H54 (cell line): ENCODE measurements at places on chromosomes 12 and 14.

- DNase-seq, result peak; percentile 95
Measured at GRCh38 chr12:119667577-119668323, at the start of gene PRKAB1. Gene PRKAB1 (plus strand): TSS chr12:119668133. CDS start chr12:119668245, 112 bp downstream.

- DNase-seq, result no peak
Measured at GRCh38 chr12:42617622-42618021, 28.1 kb upstream of the PRICKLE1 start.

DNA sequence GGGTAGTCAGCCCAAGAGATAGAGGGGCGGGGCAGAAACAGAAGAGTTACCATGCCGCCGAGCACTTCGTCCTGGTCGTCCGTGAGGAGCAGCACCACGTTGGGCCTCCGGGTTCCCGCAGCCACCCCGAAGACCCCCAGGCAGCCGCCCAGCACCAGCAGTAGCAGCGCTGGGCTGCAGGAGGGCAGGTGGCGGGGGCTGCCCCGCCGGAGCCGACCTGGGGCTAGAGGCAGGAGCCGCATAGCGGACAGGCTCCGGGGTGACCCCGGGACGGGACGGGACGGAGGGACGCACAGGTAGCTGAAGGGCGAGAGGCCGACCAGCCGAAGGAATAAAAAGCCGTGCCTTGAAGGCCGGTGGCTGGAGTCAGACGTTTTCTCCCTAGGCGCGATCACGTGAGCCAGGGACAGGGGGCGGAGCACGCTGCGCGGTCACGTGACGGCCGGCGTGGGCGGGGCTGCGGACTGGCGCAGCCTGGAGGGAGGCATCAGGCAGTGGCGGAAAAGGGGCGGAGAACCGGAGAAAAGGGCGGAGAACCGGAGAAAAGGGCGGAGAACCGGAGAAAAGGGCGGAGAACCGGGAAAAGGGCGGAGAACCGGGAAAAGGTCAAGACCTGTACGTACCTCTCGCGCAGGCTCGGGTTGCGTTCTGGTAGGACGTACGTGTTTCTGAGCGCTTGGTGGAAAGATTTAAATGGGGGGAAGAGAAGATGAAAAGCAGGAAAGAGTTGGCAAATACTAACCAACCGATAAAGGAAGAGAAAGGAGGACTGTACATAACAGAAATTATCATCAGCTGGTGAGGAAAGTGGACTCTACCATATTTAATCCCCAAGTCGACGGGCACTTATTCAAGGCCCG lies at the start of gene GNS:
Gene GNS (minus strand): TSS at position 372 of the 860 bp plus-strand sequence. CDS start 130 bp downstream, at position 242.
- DNase-seq, result peak; percentile 92

- no peak for DNase-seq
Measured at GRCh38 chr12:50545213-50545612, 40.4 kb downstream of the DIP2B start.

GRCh38 chr12:51862947-51863346 lies 14.4 kb upstream of the FIGNL2 start:
- DNase-seq, result no peak

- DNase-seq, result no peak
Measured at GRCh38 chr12:116885491-116885890, 4.2 kb upstream of the HRK start.

DNA sequence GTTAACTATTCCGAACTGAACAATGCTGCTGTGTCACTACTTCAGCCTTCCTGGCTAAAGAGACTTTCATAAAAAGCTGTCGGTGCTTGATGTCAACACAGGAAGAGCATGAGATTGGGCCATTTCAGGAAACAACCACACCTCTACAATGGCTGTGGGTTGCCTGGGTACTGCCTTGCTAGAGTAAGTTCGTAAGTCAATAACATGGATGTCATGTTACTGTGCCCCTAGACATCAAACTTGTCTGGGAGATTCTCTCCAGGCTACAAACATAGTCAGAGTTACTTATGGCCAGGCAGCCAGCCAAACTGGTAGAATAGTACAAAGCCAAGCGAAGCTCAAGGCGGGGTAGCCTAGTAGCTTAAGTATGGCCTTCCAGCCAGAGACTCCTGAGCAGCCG lies 23.1 kb downstream of the MAX start:
- no peak for DNase-seq

DNA sequence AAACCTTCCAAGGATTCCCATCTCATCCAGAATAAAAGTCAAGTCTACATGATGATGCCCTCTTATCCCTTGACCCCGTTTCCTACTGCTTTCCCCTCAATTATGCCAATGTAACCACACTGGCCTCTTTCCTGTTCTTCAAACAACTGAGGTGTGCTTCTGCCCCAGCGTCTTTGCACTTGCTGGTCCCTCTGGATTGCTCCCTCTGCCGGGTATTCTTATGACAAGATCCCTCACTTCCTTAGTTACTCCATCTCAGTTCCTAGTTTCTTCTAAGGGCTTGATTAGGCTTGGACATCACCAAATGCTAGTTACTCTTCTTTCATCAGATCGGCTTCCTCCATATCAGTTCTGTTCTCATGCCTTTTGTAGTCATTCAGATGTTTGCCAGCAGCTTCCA lies 32.7 kb upstream of the PELI2 start:
- DNase-seq, result no peak

DNA sequence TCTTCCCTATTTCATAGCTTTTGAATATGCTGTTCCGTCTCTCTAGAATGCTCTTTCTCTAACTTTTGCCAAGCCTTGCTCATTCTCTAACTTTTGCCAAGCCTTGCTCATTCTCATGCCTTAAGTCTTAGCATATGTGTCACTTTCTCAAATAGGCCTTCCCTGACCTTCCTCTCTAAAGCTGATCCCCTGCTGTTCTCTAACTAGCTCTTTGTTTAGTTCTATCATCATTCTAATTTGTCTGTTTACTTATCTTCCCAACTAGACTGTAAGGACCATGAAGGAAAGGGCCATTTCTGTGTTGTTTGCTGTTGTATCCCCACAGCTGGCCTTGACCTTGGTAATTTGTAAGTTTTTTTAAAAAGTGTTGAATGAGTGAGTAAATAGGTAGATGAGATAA lies 71.1 kb downstream of the ZNF641 start:
- no peak for DNase-seq

DNA sequence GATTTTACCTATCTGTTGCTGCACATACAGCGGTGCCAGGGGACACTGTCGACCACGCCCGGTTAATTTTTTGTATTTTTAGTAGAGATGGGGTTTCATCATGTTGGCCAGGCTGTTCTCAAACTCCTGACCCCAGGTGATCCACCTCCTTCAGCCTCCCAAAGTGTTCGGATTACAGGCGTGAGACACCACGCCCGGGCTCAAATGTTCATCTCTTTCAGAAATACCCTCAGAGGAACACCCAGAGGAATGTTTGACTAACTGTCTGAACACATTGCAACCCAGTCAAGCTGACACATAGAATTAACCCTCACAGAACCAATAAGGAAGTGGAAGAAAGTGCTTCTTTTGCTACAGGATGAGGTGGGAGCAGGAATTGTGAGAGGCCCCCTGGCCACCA lies 15.0 kb upstream of the ETFBKMT start:
- DNase-seq, result no peak

- DNase-seq, result no peak
Measured at GRCh38 chr14:67547224-67547780, 14.2 kb downstream of the PLEKHH1 start.

- DNase-seq, result no peak
Measured at GRCh38 chr14:73695997-73696396, 18.2 kb downstream of the PNMA1 start.

DNA sequence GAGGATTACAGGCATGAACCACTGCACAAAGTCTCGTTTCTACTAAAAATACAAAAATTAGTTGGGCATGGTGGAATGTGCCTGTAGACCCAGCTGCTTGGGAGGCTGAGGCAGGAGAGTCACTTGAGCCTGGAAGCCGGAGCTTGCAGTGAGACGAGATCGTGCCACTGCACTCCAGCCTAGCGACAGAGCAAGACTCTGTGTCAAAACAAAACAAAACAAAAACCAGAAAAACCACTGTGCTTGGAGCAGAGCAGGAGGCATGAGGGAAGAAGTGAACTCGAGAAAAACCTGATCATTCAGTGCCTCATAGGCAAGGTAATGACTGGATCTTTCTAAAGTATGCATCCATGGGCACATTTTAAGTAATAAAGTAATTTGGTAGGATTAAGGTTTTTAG lies 487.8 kb downstream of the KCNH5 start:
- DNase-seq, result no peak

- DNase-seq, result no peak
Measured at GRCh38 chr12:117063162-117063911, 35.9 kb downstream of the TESC start.

DNA sequence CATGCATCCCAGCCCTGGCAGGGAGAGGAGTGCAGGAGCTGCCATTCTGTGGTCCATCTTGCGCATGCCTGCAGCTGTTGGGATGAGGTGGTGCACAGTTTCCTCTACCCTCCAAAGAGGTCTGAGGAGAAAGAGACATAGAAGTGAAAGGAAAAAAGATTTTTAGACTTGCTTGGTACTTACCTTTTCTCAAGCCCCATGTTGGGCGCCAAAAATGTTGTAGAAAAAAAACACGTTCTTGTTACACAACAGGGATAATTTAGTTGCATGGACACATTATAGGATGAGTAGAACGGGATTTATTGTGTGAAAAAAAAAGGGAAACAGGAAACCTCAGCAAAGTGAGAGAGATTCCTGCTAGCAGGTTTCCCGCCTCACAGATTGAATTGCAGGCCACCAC lies 244.4 kb upstream of the GARIN2 start:
- DNase-seq, result no peak

GRCh38 chr12:92537290-92537960 lies 165.4 kb upstream of the PLEKHG7 start:
- DNase-seq, result no peak

DNA sequence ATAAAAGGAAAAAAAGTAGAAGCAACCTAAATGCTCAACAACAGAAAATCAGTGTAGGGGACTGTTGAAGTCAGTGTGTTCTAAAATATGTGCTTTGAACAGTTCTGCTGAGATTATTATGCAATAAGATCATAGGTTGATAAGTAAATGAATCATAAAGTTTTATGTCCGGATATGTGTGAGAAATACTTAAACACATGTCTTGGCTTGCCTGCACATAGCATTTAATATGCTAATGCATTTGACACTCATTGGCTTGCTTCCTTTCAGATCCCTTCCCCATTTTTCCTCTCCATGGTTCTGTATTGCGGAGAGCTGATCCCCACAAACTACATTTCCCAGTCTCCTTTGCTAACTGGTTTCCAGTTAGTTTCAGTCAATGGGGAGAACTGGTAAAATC lies 573.8 kb upstream of the TBX3 start:
- DNase-seq, result no peak

DNA sequence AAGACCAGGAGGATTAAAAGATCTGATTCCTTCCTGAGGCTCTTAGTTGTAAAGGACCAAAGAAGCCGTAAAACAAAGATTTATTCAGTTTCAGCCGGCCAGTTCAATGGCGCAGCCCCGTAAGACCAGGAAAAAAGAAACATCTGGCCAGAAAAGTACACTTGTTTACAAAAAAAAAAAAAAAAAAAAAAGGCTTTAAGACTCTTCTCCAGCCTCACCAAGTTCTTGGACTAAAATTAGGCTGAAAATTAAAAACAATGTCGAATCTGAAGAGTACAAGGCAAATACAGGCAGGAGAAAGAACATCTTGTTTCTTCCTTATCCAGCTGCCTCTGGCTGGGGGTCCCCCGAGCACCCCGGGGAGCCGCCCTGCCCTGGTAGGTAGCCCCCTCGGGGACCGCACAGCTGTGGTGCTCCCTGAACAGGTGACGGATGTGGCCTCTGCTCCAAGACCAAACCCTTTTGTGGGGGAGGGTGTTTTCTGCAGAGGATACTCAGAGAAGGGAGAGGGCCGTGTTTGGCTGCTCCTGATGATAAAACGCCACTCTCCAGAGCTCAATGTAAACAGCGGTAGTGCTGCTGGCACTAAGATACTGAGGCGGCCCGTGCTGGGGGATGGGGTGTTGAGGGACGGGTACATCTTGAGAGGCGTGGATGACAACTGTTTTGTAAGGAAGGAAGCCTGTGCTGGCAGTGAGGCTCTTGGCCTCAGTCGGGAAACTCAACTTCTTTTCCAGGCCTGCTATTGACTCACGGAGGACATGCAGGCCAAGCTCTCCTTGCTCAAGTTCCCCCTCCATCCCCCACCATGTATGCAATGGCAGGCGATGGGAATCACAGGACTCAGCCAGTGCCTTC lies 201.0 kb upstream of the DIO3 start:
- no peak for DNase-seq

- no peak for DNase-seq
Measured at GRCh38 chr14:51653079-51653774, 1.5 kb downstream of the FRMD6 start.

DNA sequence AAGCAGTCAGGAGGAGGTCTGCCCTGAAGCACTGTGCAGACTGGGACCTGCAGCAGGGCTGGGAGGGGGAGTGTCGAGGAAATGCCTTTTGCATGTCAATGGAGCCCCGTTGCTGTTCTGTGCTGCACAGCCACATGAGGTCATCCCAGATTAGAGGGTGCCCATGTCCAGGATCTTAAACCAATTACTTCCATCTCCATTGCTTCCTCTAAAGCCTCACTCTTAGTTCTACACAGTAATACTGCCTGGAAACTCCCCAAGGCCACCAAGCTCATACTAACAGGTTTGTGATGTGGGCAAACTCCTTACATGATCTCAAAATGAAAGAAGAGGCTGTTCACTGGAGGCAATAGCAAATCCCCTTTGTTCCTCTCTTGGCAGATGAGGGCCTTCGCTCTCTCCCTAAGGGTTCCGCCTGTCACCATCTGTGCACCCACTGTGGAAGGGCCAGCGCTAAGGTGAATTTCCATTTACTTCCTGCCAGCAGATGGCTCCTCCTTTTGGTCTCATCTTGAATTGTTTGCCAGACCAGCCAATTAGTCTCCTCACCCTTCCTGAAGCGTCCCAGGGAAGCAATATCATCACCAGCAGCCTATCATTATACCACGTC lies 35.4 kb upstream of the LTA4H start:
- no peak for DNase-seq

GRCh38 chr12:25694072-25694471 lies 141.0 kb upstream of the LMNTD1 start:
- peak; percentile 12 for DNase-seq

GRCh38 chr12:55721601-55722213 lies 1.5 kb downstream of the RDH5 start:
- no peak for DNase-seq

DNA sequence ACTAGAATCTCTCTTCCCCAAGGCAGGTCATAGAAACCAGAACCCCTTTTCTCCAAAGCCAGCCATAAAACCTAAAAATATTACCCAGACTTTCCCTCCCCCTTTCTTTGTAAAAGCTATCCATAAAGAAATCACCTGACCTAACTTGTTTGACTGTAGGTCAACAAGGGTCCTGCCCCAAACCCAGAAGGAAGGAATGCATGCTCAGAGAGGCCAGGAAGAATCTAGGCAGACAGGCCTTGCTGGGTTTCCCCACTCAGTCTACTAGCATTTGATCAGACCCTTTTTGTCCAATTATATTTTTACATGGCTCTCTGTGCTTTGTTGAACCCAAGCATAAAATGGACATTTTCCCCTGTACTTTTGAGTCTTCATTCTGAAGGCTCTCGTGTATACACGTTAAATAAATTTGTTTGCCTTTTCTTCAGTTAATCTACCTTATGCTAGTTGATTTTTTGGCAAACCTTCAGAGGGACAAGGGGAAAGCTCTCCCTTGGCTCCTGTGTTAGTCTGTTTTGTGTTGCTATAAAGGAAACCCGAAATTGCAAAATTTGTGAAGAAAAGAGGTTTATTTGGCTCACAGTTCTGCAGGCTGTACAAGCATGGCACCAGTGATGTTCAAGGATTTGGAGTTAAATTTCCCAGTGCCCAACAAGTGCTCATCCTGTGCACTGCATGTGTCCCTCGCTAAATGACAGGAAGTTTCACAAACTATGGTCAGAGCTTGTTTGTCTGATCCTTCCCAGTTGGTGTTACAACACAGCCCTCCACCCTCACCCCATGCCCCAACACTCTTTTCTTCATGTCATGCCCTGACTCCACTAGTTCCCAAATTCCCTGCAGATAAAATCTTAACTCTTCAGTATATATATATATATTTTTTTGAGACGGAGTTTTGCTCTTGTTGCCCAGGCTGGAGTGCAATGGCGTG lies 14.2 kb upstream of the RASSF3 start:
- DNase-seq, result no peak
